ENCODE measurements at places on chromosomes 5 and 9.
A peak's percentile ranks its signal among the peaks of the same experiment; 100 is the strongest.

GRCh38 chr9:212297-212696 is 2.4 kb upstream of the DOCK8 start:
- no peak for DNase-seq

- no peak for DNase-seq
Measured at GRCh38 chr9:132994410-132995120, 16.1 kb downstream of the GFI1B start.

- DNase-seq, result no peak
Measured at GRCh38 chr5:159031915-159032314, 67.8 kb downstream of the EBF1 start.

DNA sequence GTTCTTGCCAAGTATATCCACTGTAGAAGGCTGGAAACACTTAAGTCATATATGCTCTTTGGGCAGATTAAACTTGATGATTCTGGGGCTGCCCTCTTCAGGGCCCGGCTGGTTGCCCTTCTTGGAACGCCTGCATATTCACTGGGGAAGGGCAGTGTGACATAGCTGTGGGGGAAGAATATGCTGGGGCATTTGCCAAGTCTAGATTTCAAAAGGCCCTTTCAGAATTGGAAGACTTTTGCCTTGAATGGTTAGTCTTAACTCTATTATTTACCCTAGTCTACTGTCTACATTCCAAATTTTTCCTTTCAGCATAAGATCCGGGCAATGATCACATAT is 161.2 kb upstream of the PITX1 start:
- DNase-seq, result no peak

- no peak for DNase-seq
Measured at GRCh38 chr5:169655353-169655752, 18.3 kb downstream of the DOCK2 start.

DNA sequence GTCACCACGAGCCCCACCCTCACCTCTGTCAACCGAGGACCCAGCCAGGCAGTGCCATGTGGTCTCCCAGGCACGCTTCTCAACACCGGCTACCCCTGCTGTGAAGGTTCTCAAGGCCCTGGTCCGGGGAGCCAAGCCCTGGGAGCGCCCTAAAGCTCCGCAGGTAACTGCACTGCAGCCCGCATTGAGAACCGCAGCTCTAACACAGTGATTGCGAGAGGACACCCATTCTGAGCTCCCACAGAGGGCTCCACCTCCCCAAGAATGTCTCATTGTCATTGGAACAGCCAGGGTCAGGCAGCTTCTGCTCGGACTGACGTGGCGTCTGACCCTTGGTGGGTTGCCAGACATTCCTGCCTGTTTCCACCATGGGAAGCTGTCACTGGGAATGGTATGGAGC is 88.3 kb downstream of the ANKRD33B start:
- no peak for DNase-seq

- DNase-seq, result no peak
Measured at GRCh38 chr5:123802298-123802951, 290.4 kb downstream of the CSNK1G3 start.

GRCh38 chr5:14105718-14106410 is 37.3 kb upstream of the TRIO start:
- peak; percentile 92 for DNase-seq

DNA sequence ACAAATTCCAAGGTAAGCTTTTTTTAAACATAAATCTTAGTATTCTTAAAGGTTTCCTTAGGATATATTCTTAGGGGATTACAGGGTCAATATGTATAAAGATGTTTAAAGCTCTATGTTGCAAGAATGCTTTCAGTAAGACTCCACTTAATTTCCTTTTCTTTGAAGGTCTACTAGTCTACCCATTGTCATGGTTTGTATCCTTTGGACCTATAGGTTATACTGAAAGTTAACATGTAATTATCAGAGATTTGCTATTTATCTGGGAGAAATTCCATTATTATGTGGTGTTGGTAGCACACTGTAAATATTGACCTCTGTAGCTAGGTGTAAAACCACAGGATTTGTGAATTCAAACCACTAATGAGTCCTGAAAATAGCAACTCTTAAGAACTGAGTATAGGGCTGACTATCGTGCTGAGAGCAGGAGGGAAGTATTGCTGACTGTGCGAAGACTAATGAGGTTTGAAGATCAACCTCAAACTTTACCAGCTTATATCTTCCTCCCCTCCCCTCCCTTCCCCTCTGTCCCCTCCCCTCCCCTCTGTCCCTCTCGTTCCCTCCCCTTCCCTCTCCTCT is 85.6 kb downstream of the GADD45G start:
- no peak for DNase-seq

DNA sequence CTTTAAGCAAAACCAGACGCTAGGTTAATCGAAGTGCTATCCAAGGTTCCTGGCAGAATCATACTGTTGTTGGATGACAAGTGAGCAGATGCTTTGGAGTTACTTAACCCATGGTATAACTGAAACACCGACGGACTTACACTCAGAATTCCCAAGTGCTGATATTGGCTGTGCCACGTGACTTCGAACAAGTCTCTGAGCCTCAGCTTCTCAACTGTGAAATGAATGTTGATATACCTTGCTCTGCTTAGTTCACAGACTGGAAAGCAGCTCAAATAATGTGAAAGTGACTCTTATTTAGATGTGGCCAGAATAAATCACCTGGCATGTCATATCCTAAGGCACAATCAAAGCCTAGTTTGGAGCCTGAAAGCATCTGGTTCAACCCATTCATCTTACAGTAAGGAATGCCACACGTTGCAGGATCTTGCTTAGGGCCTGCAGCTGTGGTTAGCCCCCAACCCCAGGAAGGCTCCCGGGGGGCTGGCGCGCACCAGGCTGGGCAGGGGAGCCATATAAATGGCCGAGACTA is 759 bp downstream of the GEMIN5 start:
- DNase-seq, result no peak

GRCh38 chr9:125953314-125954019 is 206.3 kb downstream of the PBX3 start:
- no peak for DNase-seq
